ENCODE measurements at places on chromosomes 2 and 18.

DNA sequence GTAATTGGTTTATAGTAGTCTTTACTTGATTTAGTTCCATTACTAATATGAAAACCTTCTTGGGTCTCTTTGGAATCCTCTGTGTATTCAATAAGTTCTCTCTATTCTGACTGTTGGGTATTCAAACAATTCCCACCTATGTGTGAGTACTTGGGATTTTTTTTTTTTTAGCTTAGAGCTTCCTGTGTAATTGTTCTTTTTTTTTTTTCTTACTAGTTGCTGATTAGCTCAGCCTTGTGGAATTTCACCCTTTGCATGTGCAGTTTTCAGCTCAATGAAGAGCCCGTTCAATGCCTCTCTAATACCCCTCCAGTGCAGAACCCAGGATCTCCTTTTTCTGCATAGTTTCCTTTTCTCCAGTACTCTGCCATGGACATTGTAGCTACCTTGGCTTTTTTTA is 339.1 kb upstream of the GALNT5 start:
- no peak for DNase-seq

DNA sequence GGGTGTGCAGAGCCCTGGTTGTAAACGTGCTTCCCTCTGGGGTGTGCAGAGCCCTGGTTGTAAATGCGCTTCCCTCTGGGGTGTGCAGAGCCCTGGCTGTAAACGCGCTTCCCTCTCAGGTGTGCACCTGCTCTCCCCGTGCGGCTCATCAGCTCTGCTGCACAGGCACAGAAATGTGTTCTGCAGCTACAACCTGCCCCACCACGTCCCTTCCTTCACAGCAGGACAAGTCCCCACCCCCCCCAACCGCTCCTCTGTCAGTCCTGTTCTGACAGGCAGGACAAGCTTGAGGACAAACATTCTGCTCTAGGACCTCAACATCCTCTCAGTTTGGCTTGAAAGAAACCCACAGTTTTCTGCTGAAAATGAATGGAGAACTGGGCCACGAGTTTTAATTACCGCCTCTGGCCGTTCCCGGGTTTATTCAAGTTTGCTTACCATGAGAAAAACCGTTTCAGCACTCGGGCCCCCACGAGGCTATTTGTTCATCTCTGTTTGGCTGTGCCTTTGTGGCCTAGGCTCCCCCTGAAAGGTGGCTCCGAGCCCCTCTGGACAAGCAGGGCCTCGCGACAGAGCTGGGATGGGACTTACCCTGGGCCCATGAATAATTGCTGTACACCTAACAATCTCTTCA is 81.0 kb upstream of the ASB18 start:
- DNase-seq = no peak

- DNase-seq = no peak
Observed at GRCh38 chr2:111007757-111008688, 112.7 kb upstream of the BCL2L11 start.

DNA sequence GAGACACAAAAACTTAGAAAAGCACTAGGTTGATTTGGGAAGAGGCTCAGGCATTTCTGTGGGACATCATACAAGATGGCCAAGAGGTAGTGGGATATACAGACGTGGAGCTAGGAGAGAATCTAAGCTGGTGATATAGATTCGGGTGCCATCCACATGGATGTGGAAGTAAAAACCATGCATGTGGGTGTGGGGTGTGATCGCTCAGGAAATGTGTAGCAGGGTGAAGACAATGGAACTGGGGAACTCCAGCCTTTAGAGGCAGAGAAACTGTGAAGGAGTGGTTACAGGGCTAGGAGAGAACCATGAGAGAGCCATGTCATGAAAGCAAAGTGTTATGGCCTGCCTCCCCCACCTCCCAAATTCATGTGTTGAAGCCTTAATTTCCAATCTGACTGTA is 43.0 kb upstream of the CTLA4 start:
- no peak for DNase-seq

- no peak for DNase-seq
Observed at GRCh38 chr2:72104821-72105588, 42.7 kb downstream of the CYP26B1 start.

DNA sequence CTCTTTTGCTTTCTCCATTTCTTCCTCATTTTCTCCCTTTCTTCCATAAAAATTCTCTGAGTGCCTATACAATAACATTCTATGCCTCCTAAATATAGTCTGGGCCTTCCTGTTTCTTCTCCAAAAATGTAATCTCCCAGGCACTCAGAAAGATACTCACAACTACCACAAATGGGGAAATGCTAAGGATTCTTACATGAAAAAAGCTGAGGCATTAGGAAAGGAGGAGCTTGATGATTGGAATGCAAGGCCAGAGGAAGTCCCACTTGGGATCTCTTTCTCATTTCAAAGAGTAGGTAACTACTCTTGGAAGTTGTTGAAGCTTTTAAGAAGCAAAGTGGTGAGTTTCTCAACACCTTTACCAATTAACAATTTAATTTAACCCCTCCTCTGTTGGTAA is 3.4 kb downstream of the VSNL1 start:
- no peak for DNase-seq

DNA sequence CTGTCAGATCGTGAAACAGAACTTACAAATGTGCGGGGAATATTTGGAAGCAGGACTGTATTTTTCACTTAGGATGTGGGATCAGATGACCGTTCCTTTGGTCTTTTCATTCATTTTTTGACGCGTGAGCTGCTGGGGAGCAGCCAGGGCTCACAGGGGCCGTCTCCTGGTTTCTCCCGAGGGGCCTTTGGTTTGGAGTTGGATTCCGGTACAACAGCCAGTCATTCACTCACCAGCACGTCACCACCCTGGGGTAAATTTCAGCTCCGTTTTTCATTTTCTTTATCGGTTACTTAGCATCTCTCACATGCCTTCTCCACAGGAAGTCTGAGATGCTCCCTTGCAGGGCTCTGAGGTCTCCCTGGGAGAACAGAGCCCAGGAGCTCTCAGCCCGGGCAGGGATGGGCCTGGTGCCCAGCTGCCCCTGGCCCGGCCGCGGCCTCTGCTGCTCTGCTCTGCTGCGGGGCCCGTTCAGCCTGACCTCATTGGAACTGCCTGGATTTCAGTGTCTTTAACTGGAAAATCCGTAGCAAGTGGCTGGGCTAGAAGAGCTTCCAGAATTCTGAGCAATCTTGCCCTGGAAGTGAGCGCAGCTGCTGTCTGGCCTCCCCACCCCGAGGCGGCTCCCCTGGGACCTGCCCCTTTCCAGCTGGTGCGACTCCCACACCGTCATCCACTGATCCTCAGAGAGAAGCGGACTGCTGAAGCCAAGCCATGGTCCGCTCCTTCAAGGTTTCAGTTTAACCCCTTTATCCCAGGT is 335.6 kb downstream of the EIPR1 start:
- DNase-seq = no peak

- DNase-seq = no peak
Observed at GRCh38 chr2:38407111-38407682, 30.1 kb upstream of the ATL2 start.

DNA sequence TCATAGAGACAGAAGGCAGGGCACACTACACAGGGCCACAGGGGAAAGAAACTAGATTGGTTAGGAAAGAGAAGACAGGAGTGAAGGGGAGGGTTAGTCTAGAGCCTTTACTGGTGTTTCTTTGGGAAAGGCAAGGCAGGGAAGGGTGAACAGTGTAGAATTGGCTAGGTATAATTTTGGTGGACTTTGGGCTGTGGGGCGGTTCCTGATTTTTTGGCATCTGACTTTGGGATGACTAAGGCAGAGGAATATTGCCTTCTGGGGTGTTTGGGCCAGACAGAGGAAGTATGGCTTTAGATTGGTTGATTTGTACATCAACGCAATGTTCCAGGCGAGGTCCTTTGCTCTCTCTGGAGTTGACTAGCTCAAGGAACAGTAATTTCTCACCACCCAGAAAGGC is 534.8 kb downstream of the DCC start:
- DNase-seq = no peak

DNA sequence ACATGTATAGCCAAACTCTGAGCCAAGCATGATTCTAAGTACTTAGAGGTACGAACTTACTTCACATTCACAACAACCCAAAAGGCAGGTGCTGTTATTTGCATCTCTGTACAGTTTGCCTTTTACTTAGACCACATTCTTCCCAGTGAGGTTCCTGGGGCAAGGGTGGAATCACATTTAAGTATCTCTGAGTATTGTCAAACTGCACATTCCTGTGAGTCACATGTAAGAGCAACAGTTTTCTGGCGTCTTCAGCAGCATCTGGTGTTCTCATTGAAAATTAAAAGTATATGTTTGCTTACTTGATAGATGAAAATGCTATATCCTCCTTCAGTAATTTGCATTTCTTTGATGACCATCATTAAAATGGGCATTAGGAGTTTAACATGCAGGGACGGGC is 119.1 kb downstream of the UXS1 start:
- no peak for DNase-seq

GRCh38 chr18:28407681-28408080 is 230.8 kb upstream of the CDH2 start:
- DNase-seq = no peak

All from SW 1271 (cell line).